ENCODE measurements at places on chromosomes 4 and X.

- no peak for DNase-seq
These were observed 15.4 kb upstream of the JADE1 start for GRCh38 chr4:128793859-128794672.

GRCh38 chrX:130211415-130212186 is 39.8 kb downstream of the RAB33A start:
- peak; percentile 51 for DNase-seq

DNA sequence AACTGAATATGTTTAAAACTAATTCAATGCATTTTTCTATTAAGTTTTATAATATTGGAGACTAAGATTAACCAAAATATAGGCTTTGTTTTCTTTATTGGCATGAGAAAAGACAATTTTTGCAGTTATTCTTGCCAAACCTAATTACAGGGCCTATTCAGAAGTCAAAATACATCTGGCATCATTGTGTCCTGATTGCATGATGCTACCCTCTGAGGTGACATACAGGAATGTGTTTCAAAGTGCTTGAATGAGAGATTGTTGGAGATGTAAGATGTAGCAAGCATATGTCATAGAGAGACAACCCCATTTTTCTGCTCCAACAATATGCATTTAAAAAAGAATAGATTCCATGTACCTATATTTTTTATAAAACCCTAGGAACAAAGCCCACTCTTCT is 1036.4 kb downstream of the PCDH18 start:
- no peak for DNase-seq

GRCh38 chr4:168138143-168138542 is 45.8 kb downstream of the ANXA10 start:
- no peak for DNase-seq

DNA sequence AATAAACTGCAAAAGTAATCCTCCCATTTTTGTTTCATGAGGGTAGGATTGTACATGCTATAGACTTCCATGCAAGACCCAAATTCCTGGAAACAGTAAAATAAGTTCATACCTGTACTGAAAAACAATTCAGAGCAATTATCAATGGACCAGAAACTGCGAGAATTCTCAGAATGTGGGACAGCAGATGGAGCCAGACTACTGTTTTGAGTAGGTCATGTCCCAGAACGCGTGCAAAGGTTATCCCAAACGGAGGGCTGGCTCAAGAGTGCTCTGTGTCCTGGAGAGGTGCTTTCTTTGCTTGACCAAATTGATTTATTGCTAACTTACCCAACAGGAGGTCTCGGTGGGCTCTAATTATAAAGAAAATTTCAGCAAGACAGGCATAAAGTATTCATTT is 1.7 kb upstream of the MAGEH1 start:
- no peak for DNase-seq

DNA sequence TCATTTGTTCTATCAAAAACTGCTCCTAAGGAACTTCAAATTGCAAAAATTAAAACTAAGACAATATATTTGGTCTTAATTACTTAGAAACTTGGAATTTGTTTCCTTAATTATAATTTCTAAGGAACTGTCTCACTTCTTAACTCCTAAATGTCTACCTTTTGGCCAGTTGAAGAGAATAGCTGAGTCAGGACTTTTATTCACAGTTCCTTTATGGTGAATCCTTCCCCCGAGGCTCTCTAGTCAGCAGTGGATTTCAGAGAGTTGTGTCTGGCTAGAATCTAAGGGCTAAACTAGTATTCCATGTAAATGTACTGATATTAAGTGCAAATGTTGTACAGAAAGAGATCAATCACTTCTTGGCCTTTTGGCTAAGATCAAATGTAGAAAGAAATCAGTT is 69.3 kb downstream of the AMMECR1 start:
- DNase-seq = no peak

Measured in stimulated activated effector memory CD8-positive, alpha-beta T cell treated with anti-CD3 and anti-CD28 coated beads, Interleukin-12 subunit alpha, Interleukin-12 subunit beta, amount 100 ng/mL, for 72 hours (primary cell).